NCI-H2227 treated with DMSO at 0.1 percent for 48 hours (cell line): ENCODE measurements at places on chromosomes 7 and 10.

DNA sequence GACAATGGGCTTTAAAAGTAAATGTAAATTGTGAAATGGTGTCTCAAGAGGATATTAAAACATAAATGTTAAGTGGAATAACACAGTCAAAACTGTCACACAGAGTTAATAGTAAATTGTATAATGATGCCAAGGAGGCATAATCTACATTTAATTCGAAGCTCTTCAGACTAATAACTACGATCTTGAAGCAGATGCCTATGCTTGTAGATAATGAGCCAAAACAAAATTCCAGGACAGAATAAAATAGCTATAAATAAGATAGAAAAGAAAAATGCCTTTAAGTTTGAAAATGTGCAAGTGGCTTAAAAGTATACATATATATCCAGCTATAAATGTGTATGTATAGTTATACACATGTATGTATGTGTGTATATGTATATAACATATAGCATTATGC lies 17.5 kb downstream of the TWIST1 start:
- no peak for DNase-seq

- no peak for DNase-seq
Measured at GRCh38 chr10:12179606-12180170, 16.0 kb downstream of the NUDT5 start.

DNA sequence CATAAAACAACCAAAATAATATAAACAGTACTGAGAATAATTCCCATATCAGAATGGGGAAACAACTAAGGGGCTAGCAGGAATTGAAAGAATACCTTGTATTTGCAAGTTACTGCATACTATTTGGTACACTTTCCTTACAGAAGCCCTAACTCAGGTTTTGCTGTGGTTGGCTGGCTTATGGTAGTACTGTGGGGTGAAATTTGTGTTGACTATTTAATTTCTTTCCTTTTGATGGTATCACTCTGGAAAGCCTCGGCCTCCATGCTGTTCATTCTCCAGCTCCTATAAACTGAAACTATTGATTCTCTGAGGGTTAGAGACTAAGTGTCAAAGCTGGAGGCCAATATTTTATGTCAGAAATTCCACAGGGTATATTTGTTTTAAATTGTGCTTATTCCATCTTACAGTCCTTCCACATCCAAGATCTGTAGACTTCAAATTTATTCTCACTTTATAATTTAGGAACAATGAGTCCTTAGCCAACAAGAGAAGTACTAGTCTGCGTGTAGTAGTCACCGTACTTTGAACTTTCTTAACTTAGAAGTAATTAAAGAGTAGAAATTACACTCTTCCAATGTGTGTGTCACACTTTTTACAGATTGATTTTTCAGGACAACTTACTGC lies 13.4 kb downstream of the SKIDA1 start:
- no peak for DNase-seq

GRCh38 chr7:21412410-21412851 lies 15.5 kb upstream of the SP4 start:
- no peak for DNase-seq

- DNase-seq = no peak
Measured at GRCh38 chr7:32023376-32023775, 46.8 kb downstream of the PDE1C start.

- no peak for DNase-seq
Measured at GRCh38 chr7:90816511-90817142, 220.5 kb downstream of the CDK14 start.

DNA sequence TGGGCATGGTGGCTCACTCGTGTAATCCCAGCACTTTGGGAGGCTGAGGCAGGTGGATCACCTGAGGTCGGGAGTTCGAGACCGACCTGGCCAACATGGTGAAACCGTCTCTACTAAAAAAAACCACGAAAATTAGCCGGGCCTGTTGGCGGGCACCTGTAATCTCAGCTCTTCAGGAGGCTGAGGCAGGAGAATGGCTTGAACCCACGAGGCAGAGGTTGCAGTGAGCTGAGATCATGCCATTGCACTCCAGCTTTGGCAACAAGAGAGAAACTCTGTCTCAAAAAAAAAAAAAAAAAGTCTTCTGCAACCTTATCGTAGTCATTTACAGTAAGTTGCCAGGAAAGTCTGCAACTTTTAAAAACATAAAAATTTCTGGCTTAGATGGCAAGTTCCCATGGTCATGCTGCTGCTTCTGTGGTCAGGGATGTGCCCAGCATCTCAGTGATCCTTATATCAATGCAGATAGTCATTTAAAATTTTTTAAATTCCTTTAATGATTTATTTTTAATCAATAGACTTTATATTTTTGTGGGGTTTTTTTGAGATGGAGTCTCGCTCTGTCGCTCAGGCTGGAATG lies 15.6 kb downstream of the SUFU start:
- DNase-seq = no peak
